ENCODE measurements at places on chromosomes 2 and 18.

DNA sequence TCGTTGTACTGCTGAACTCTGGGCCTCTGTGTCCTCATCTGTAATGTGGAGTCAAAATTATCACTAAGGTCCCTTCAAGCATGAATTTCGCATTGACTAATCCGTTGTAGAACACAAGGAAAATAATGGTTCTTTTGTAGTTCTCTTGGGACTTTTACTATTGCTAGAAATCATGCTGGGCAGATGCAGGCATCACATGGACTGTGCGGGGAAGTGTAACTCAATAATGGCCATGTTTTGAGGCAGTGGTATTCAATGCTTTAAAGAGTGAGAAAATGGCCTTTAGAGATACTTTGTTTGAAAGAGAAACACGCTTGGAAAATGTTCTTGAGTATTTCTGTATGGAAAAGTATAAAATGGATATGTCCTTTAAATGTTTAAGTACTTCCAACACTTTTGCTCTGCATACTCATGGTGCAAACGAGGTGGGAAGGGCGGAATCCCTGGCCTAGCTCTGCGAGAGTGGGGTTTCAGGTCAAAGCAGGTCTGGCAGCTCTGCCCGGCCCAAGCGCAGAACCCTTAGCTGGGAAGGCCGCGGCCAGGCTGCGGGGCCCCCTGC lies 117.3 kb upstream of the MSTN start:
- DNase-seq = no peak

DNA sequence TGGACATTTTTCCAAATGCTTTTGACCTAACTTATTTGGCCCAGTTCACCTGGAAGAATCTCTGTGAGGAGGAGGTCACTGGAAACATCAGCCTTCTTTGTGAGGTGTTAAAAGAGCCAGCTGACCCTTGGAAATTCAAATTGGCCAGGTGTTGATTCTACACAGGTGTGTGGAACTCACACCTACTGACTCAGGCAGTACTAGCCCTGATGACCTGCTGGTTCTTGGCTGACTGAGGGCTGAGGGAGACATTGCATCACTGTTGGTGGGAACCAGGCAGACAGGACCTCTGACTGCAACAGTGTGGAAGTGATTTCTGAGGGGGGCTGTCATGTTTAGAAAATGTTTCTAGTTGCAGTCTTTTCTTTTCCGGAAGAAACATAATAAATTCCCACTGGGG lies 242.2 kb upstream of the LRRTM1 start:
- no peak for DNase-seq

GRCh38 chr2:112593736-112594135 lies 9.3 kb downstream of the CHCHD5 start:
- DNase-seq = no peak

GRCh38 chr2:20930928-20931327 lies 108.0 kb upstream of the LDAH start:
- no peak for DNase-seq

DNA sequence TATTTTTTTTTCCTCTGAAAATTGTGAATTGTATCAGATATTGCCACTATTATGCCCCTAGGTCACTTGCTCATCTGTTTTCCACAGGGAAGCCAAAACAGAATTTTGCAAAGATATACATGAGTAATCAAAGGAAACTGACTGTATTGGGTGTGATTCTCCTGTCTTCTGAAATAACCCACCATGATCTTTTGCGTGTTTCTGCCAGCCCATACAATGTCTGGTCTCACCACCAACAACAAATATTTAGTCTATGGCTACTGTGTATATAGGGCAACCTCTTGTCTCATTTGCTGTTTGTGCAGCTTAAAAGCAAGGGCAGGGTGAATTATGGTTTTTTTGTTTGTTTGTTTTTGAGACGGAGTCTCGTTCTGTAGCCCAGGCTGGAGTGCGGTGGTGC lies 26.5 kb downstream of the EPAS1 start:
- no peak for DNase-seq

DNA sequence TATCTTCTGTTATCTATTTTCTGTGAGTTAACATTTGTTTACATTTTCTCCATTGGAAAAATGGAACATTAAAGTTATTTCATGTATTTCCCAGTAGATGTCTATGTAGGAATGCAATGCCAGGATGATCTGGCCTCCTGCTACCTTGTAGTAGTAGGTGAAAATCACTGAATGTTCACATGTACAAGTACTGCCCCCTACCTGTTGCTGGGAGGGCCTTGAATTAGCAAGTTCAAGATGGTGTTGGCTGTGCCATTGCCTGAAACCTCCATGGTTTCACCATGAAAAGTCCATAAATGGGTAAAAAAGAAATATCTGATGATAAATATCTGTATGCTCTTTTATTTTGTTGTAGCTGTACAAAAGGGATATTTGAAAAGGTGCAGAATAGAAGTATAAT lies 30.7 kb downstream of the XRCC5 start:
- peak; percentile 34 for DNase-seq

DNA sequence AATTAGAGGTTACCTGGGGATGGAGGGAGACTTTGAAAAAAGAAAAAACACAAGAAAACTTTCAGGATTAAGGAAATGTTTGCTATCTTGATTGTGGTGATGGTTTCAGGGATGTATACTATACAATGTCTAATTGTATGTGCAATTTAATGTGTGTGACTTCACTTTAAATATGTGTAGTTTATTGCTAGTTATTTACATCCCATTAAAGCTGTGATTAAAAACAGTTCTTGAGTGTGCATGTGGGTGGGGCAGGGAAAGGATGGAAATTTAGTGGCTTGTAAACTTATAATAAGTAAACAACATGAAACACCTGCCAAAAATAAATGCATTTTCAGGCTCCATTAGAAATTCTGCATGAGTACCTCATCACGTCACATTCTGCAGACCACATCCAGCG lies 167.0 kb downstream of the MYO5B start:
- no peak for DNase-seq

GRCh38 chr2:179898873-179899272 lies 37.5 kb upstream of the ZNF385B start:
- DNase-seq = peak; percentile 20

GRCh38 chr2:121388371-121388770 lies 103.4 kb upstream of the TFCP2L1 start:
- no peak for DNase-seq

DNA sequence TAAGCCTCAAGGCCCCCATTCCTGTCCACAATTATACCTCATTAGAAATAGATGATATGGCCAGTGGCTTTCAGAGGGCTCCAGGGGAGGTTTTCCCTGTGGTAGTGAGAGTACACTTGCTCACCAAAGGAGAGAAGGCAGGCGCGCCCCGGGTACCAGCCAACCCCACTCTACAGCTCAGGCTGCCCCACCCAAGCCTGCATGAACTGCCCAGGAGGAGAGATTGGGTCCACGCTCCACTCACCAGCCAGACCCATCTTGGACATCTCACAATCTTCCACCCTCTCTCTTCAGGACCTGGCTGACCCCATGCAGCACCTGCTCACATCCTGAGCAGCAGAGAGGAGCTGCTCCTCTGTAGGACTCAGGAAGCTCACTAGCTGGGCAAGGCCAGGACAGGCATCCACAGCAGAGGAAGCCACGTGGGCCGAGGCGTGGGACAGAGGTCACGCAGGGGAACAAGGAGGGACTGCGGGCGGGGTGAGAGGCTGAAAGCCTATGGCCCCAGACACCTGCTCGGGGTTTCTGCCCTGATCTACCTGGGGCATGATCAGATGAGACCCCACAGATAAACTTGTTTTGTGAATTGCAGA lies 53.9 kb upstream of the GLI2 start:
- DNase-seq = no peak

DNA sequence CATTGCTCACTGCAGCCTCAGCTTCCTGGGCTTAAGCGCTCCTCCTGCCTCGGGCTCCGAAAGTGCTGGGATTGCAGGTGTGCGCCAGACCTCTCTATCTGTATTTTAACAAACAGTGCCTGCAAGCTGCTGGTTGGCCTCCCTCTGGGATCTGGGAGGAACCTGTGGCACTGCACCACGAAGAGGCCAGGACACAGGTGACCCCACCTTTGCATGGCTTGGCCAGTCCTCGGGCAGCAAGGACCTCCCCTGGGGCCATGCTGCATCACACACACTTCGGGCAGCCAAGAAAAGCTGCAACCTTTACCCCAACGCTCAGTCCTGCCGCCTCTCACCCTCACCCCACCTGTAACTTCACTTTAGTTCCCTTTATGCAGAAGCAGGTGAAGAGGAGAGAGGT lies 70.0 kb downstream of the PXDN start:
- no peak for DNase-seq

DNA sequence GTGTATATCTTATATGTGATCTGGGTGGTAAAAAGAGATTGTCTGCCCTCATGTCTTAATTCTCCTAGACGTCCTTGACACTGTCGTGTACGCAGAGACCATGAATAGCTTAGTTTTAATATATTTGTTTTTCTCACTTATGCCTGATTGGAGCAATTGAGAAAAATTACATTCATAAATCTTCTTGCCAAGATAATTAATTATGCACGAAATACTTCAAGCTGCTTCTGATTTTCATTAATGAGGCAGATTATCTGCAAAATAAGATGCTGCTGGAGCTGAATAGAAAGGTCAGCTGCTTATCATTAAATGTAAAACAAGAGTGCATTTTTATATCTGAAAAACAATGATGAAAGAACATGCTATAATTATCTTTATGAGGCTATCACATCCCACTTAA lies 95.9 kb downstream of the CCDC141 start:
- no peak for DNase-seq

DNA sequence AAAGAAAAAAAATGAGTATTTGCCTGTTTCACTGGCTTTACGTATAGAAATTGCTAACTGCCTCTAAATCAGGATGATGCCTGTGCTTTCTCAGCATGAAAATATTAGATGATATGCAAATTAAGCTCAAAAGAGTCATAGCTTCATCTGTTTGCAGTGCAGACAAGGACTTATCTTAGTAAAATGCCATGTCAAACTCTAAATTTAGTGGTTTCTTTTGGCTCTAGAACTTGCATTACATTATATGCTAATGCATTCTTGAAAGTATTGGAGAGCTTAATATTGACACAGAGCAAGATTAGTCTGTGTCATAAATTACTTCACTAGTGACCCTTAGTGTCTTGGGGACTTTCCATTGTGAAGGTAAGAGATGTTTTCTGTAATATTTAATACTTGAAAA lies 1109.1 kb upstream of the NRXN1 start:
- no peak for DNase-seq

DNA sequence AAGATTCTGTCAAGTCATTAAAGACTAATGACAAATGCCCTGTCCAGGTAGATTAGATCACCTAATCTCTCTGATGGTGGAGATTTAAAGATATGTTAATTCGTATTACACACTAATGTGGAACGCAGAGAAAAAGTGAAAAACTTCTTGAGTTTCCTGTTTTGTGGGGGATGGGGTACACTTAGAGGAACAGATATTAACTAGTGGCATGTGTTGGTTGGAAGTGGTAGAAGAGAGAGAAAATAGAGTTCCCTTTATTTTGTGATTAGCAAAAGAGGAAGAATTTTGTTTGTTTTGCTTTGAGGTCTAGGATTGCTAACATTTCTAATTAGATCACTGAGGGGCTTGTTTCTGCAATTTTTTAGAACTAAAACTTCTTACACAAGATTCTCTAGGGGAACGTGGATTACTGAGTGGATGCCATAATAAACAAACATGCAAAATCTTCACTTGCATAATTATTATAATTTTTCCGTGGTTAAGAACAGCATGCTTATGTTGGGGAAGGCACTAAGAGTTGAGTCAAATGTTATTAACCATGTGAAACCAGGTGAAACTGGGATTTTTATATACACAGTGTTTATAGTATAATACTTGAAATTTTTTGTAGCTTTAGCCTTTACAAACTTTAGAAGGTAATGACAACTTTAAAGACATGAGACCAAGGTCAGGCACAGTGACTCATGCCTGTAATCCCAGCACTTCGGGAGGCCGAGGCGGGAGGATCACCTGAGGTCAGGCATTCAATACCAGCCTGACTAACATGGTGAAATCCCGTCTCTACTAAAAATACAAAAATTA lies 97.4 kb upstream of the STK17B start:
- no peak for DNase-seq

DNA sequence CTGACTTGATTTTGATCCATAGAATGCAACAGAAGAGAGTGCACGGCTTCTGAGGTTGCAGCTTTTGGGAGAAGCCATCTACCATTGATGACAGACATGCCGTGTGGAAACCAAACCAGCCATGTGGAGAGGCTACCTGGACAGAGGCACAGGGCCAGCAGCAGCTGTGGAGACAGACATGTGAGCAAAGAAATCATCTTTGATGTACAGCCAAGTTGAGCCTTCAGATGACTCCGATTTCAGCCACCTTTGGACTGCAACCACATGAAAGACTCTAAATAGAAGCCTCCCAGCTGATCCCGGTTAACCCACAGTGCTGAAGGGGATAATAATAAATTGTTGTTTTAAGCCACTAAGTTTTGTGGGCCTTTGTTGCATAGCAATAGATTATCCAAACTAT lies 54.2 kb downstream of the TSN start:
- DNase-seq = no peak
